ENCODE measurements at places on chromosomes 5 and 9.

- no peak for DNase-seq
These were observed 235.9 kb downstream of the DMRTA1 start for GRCh38 chr9:22682536-22682935.

- DNase-seq = no peak
These were observed 83.5 kb upstream of the GNAQ start for GRCh38 chr9:78115073-78115472.

GRCh38 chr5:173466227-173466626 lies 138.0 kb upstream of the STC2 start:
- DNase-seq = no peak

- no peak for DNase-seq
These were observed 284.4 kb upstream of the SMC2 start for GRCh38 chr9:103809745-103810144.

DNA sequence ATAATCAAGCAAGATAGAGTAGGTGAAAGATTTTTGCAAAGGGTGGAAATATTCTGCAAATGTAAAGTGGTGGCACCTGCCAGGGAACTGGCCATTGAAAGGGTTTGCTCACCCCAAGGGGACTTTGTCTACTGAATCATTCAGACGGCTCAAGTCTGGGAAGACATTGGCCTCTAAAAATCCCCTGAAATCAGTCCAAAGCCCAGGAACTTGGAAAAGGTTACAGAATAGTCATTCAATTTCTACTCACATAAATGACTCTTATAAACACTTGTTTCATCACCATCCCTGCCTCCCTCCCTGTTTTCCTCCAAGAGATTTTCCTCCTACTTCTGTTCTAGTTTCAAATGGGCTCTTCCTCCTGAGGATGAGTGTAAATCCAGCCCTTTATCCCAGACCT lies 28.5 kb downstream of the ZNF366 start:
- no peak for DNase-seq

DNA sequence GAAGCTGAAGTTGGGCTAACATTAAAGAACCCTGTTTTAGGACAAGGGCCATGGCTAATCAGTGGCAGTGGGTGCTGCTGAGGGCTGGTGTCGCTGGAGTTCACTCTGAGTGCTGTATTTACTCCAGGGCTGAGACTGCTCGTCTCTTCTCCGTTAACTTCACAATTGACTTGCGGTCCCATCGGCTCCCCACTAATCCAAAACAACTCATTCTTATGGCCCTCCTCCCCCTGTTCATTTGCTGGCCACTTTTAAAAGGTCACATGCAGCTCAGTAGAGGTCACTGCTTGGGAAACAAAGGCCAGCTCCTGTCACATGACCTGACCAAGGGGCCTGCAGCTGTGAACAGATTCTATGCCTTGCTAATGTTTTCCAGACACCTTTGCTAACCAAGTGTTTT lies 38.4 kb downstream of the PTCH1 start:
- no peak for DNase-seq

DNA sequence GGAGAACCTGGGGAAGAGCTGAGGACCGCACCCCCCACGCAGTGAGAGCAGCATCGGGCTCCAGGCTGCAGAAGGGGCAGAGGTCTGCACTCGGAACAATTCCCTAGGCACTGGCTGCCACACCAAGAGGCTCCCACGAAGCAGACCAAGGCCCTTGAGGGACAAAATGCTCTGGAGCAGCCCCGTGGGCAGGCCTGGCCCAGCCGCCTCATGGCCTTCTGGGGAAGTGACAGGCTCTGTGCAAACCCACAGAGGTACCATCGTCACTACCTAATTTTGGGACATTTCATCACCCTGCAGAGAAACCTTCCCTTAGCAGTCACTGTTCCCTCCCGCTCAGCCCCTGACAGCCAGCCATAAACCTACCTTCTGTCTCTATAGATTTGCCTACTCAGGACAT lies 15.9 kb downstream of the FBXW5 start:
- no peak for DNase-seq

All from stimulated activated CD8-positive, alpha-beta memory T cell treated with anti-CD3 and anti-CD28 coated beads, Interleukin-4, amount 100 ng/mL, for 1 hour (primary cell).